NCI-H1436 treated with DMSO at 0.1 percent for 48 hours (cell line): ENCODE measurements at places on chromosomes 5 and 9.

GRCh38 chr9:136170006-136170901 lies 34.7 kb downstream of the LHX3 start:
- DNase-seq: no peak

- DNase-seq: no peak
Measured at GRCh38 chr9:137423514-137424291, 510 bp downstream of the NOXA1 start.

GRCh38 chr5:1894243-1894642 lies 11.5 kb upstream of the IRX4 start:
- DNase-seq: no peak

DNA sequence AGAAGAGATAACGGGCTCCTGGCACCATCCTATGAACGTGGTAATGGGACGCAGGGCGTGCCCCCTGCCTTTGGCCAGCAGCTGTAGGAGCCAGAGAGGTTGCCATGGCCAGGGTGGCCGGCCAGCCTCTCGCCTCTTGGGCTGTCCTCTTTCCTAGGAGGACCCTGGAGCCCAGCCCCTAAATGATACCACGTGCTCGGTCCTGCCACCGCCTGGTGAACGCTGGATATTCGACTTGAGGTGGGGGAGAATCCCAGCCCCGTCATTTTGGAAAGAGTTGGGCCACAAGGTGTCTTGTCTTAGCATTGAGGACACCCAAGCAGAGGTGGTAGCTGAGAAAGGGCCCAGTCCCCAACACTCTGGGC lies 391 bp upstream of the NRG2 start:
- no peak for DNase-seq

GRCh38 chr5:7884491-7885267 lies 15.7 kb downstream of the MTRR start:
- DNase-seq: no peak

GRCh38 chr9:87701491-87701890 lies 24.4 kb upstream of the CTSL start:
- DNase-seq: no peak

- no peak for DNase-seq
Measured at GRCh38 chr9:75658301-75658905, 232.1 kb upstream of the PCSK5 start.

DNA sequence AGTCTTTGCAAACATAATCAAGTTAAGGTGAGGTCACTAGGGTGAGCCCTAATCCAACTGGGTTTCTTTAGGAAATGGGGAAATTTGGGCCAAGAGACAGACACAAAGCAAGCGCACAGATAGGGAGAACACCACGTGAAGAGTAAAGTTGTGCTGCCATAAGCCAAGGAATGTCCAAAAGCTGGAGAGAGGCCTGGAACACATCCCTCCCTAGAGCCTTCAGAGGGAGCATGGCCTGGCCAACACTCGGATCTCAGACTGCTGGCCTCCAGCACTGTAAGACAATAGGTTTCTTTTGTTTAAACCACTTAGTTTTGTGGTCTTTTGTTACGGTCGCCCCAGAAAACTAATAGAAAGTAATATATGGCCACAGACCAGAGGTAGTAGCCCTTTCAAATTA lies 8.1 kb upstream of the ROR2 start:
- no peak for DNase-seq

DNA sequence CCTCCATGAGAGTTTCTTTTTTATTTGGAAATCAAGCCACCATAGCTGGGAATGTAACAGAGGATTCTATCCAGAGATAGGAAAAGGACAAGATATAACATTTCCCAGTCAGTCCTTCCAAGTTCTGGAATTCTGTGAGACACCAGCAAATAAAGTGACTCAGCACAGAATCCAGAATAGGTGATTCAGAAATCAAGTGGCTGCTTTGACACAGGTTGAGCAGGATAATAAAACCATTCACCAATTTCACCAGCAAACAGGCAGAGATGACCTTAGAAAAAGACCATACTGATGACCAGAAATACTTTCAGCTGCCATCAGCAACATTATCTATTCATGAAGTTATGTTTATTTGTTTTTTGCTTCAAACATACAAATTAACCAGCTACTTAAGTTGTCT lies 491.5 kb upstream of the TUSC1 start:
- DNase-seq: no peak

DNA sequence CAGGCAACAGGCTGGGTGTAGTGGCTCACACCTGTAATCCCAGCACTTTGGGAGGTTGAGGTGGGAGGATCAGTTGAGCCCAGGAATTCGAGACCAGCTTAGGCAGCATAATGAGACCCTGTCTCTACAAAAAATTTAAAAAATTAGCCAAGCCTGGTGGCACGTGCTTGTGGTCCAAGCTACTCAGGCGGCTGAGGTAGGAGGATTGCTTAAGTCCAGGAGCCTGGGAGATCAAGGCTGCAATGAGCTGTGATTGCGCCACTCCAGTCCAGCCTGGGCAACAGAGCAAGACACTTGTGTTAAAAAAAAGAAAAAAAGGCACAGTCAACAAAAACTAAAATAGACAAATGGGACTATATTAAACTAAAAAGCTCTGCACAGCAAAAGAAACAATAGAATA lies 29.3 kb downstream of the ATP6V0E1 start:
- no peak for DNase-seq

DNA sequence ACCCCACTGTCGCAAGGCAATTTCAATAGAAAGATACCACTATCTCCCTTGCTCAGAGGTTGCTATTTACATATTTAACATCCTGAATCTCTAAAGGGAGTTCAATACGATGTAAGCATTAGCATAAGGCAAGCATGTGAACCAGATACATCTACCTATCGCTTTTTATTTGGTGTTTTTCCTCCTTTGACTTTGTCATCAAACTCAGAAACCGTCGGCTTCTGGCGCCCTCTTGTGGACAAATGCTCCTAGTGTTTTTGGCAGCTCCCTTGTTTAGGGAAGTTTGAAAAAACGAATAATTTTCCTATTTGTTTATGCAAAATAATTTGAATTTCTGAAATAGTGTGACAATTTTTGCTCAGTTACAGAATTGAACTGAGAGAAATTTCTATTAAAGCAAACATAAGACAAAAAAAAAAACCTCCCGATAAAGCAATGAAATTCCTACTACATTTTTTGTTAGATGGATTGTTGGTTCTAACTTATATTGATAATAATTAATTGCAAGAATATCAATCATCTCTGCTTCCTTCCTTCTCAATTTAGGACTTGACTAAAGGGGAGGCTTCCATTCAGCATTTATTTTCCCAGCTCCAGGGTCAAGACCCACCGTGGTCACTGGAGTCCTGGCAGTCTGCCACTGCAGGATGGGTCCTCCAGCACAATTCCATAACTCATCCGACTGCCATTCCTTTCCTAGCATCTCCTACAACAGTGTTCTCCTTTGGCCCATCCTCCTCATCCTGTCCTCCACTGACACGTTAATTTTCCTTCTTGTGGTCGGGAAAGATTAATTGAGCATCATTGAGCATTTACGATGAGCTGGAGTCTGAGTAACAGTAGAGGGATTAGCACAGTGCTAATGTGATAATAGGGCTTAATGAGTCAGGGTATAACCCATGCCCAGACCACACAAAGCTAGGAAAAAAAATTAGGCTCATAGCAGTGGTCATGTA lies 131.8 kb upstream of the CHD1 start:
- peak; percentile 10 for DNase-seq

DNA sequence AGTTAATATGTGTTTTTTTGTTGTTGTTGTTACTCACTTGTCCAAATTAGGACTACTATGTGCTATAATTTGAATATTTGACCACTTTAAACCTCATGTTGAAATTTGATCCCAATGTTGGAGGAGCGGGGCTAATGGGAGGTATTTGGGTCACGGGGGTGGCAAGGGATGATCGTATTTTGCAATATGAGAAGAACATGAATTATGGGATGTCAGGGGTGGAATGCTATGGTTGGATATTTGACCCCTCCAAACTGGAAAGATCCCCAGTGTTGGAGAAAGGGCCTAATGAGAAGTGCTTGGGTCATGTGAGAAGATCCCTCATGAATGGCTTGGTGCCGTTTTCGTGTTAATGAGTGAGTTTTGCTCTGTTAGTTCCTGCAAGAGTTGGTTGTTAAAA lies 119.8 kb downstream of the NUDT12 start:
- no peak for DNase-seq

- DNase-seq: no peak
Measured at GRCh38 chr5:131321066-131321465, 57.2 kb downstream of the CDC42SE2 start.

DNA sequence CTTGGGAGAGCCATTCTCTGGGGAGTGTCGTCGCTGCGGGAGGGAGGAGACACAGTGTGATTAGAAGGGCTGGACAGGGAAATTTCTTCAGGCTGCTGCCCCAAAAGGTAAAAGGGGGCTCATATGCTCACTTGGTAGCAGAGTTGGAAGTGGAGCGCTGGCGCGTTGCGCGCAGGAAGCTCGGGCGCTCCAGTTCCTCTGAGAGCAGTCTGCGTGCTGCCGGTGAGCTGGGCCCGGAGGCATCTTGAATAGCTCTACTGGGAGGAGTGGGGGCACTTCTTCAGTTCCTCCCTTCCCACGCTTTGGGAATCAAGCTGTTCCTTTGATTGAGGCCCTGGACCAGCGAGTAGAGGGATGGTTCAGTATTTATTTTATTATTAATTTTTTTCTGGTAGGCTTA lies 2.7 kb downstream of the RXFP3 start:
- DNase-seq: no peak

DNA sequence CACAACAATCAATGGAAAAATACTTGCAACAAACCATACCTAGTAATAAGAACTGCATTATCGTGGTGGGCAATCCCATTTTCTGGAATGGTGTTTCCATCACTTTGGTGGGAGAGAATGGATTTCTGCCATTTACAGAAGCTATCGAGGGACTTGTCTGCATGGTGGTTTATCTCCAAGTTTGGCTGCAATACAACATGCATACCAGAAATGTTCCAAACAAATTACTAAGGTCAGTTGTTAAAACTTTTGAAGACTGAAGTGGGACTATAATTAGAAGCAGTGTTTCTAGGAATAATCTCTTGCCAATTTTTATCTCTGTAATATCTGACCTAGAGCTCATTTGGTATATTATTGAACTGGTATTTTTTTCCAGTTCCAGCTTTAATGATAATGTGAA lies 30.3 kb downstream of the ADAMTS6 start:
- DNase-seq: no peak

DNA sequence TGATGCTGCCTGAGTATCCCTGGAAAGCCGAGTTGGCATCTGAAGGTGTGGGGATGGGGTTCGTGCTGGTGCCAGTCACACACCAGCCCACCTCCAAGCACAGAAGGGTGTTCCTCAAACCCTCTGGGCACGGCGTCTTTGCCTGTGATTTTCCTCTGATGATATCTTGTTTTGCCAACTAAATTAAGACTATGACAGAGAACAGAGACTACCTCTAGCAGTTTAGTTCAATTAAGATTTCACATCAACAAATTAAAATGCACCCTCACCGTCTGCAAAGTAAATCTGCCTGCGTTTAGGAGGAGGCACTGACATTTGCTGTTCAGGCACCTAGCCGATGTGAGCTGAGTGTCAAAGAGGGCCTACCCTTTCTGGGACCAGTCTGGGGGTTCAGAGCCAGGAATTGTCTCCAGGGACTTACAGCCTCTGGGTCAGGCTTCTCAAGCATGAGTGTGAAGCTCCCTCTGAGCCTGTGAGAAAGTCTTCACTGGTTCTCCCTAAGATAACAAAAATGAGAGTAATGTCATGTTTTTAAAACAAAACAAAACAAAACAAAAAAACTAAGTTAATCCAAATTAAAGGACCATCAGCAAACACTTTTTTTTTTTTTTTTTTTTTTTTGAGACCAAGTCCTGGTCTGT lies 55.4 kb upstream of the CTNNA1 start:
- DNase-seq: no peak

DNA sequence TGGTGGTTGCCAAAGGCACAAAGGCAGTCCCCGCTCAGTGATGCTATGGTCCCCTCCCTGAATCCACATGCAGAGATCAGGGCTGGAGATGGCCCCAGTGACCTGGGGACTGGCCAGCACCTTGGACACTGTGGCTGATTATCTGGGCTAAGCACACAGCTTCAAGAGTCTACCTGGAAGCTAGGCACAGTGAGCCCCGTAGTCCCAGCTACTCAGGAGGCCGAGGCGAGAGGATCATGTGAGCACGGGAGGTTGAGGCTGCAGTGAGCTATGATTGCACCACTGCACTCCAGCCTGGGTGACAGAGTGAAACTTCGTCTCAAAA lies 8.3 kb upstream of the SCGB3A1 start:
- no peak for DNase-seq

DNA sequence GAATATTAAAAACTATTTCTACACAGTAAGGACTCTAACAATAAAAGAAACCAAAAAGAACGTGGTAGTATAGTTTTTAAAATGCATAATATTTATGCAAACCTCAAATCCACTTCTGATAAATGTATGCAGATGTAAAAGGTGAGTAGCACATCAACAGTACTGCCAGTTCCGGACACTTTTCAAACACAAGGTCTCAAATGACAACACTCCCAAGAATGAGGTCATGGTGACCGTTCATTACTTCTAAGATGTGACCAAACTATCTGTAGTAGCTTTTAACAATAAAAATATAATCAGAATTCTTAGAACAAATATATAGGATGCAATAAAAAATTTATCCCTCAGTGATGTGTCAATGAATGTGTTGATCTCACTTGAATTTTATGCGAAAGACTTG lies 238.7 kb upstream of the NREP start:
- DNase-seq: no peak

GRCh38 chr9:38765101-38765500 lies 45.2 kb upstream of the FAM240B start:
- no peak for DNase-seq

DNA sequence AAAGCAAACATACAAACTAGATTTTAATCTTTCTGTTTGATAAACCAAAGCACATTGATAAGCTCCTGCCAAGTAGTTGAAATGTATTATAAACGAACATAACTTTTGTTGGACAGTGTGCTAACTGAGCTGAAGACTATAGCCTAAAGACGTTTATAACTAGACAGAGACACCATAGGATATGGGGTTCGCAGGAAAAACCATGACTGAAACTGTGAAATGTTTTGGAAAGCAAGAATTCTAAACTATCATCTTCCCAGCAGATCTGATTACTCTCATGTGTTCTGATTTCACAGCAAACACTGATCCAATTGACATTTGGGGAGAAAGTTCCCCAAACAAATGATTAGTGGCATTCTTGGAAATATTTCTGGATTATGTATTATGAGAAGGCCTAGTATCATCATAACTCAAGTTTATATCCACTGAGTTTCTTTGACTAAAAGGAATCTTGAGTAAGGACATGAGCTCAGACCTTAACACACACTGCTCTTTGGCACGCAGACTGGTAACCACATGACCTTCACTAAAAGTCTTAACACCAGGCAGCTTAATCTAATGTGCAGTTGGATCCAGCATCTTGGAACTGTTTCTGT lies 375.2 kb downstream of the ZNF608 start:
- no peak for DNase-seq

GRCh38 chr9:137366891-137367381 lies 56.0 kb downstream of the EXD3 start:
- DNase-seq: no peak

DNA sequence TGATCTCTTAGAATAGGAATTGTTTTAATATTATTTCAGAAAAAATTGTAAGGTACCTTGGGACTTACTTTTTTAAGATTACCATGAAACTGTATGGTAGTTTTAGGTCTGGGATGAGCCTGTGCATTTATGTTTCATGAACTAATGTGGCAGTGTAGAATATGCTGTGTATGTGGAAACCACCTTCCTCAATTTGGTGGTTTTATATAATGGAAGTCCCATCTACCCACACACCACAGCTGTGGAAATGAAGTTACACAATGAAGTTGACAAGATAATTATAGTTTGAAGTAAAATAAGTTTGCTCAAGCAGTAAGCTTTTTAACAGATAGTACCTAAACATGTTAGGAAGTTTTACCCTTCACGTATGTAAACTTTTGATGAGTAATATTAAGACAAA lies 24.4 kb downstream of the WDR36 start:
- no peak for DNase-seq

GRCh38 chr9:88973281-88974045 lies 17.8 kb upstream of the S1PR3 start:
- no peak for DNase-seq
